ENCODE measurements at places on chromosomes 3 and 15. TPM values are rescaled to one million over a fixed set of nuclear protein-coding genes. Genes with fewer than 3 reads are reported as not detected.

DNA sequence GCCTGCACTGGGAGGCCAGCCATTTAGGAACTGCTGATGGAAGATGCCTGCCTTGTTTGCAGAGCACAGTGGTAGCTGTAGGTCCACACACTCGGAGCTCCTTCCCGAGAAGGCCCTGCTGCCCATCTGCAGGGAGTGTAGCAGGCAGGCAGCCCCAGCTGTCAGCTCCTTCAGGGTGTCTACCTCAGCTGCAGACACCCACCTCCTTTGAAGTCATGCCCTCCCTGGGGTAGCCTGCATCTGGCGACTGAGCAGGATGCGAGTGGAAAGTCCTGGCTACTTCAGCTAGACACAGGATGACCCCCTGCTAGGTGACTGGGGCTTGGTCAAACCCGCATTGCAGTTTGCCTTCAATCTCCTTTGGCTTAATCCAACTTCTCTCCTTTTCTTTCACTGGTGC lies 93.2 kb upstream of the TLE3 start:
- H3K4me1 ChIP-seq, result no peaks in the 10 kb centered on the region
- no peaks in the 10 kb centered on the region for H3K36me3 ChIP-seq
- no peak overlapping the region for H3K4me3 ChIP-seq
- no peaks in the 10 kb centered on the region for H3K27me3 ChIP-seq
- no peak for DNase-seq

DNA sequence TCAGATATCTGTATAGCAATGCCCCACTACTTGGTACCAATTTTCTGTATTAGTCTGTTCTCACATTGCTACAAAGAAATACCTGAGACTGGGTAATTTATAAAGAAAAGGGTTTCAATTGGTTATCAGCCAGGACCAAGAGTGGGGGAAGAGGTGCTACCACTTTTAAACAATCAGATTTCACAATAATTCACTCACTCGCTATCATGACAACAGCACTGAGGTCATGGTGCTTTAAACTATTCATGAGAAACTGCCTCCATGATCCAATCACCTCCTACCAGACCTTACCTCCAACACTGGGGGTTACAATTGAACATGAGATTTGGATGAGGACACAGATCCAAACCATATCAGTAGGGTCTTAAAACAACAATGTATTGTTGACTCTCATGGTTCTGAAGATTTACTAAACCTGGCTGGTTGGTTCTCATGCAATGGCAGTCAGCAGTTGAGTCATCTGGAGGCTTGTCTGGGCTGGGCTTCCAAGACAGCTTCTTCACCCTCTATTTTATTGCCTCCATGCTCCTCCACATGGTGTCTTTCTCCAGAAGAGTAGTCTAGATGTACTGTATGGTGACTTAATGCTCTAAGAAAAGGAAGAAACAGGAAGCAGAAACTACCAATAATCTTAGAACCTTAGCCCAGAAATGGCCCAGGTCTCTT lies 21.2 kb upstream of the TM4SF4 start:
- H3K4me3 ChIP-seq, result no peak overlapping the region
- no peaks in the 10 kb centered on the region for H3K27me3 ChIP-seq
- no peak overlapping the region for H3K27ac ChIP-seq

- no peaks in the 10 kb centered on the region for H3K4me1 ChIP-seq
- H3K27me3 ChIP-seq, result no peaks in the 10 kb centered on the region
- no peaks in the 10 kb centered on the region for H3K36me3 ChIP-seq
- no peak for DNase-seq
- no peak overlapping the region for H3K4me3 ChIP-seq
- H3K27ac ChIP-seq, result no peak overlapping the region
These were observed 364.9 kb upstream of the DPPA4 start for GRCh38 chr3:109702252-109702651.

DNA sequence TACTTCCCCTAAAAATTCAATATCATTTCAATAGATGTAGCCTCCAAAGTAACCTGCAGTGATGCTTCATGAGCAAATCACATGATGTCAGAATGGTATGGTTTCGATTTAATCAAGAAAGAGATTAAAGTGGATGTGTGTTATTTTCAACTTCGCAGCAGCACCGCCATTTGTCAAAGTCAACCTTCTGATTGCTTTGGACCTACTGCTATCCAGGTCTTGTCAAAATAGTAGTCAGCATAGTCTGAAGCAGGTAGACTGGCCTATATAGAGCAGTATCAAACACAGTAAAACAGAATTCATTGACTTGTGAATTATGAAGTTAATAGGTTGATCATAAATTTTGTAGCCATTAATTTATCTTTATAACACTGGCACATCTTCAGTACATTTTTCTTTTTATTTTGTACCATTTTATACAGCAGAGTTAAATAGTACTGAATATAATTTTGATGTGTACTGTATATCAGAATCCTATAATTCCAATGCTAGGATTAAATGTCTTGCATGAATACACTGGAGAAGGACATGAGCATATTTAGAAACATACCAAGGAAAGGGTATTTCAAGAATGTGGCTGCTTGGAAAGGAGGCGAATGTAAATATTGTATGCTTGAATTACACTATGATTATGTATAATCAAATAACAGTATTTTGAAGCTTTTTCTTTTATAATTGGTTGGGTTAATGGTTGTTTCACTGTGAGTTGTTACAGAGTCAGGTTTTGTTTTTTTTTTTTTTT lies 79.6 kb downstream of the CDIN1 start:
- H3K27ac ChIP-seq, result no peak overlapping the region
- no peaks in the 10 kb centered on the region for H3K27me3 ChIP-seq
- no peaks in the 10 kb centered on the region for H3K36me3 ChIP-seq
- no peaks in the 10 kb centered on the region for H3K4me1 ChIP-seq
- no peak overlapping the region for H3K4me3 ChIP-seq
- no peak for DNase-seq

DNA sequence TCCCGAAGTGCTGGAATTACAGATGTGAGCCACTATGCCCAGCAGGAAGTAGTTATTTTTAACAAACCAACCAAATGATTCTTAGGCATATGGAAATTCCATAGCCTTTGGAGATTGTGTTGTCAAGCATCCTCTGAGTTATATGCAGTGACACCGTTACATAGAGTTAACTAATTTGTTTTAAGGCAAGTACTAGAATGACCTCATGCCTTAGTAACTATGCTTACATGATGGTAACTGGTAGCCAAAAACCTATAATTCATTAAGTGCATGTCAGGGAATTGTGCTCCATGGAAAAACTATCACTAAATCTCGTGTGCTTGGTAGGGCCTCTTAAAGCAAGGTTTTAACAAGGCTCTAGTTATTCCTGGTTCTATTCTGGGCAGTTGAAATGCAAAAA lies 392.8 kb downstream of the TUSC7 start:
- H3K27me3 ChIP-seq, result no peaks in the 10 kb centered on the region
- DNase-seq, result no peak
- H3K4me3 ChIP-seq, result no peak overlapping the region
- no peaks in the 10 kb centered on the region for H3K36me3 ChIP-seq
- no peaks in the 10 kb centered on the region for H3K4me1 ChIP-seq
- H3K27ac ChIP-seq, result no peak overlapping the region

- no peak for DNase-seq
- no peak overlapping the region for H3K4me3 ChIP-seq
- no peak overlapping the region for H3K27ac ChIP-seq
- H3K4me1 ChIP-seq, result peaks cover 21% of the 10 kb centered on the region
- H3K27me3 ChIP-seq, result no peaks in the 10 kb centered on the region
- H3K36me3 ChIP-seq, result no peaks in the 10 kb centered on the region
These were observed 12.1 kb downstream of the SNAP23 start for GRCh38 chr15:42507514-42507913.

- H3K27ac ChIP-seq, result no peak overlapping the region
- H3K4me1 ChIP-seq, result no peaks in the 10 kb centered on the region
- H3K27me3 ChIP-seq, result no peaks in the 10 kb centered on the region
- no peak overlapping the region for H3K4me3 ChIP-seq
- no peaks in the 10 kb centered on the region for H3K36me3 ChIP-seq
These were observed 241.3 kb upstream of the SETMAR start for GRCh38 chr3:4061783-4062360.

GRCh38 chr3:148945116-148945515 lies 46.2 kb upstream of the GYG1 start:
- H3K27ac ChIP-seq, result no peak overlapping the region
- peaks cover 2% of the 10 kb centered on the region for H3K27me3 ChIP-seq
- no peak for DNase-seq
- no peaks in the 10 kb centered on the region for H3K4me1 ChIP-seq

GRCh38 chr3:170751899-170752293 lies 118.1 kb downstream of the RPL22L1 start:
- peaks cover 71% of the 10 kb centered on the region for H3K4me1 ChIP-seq
- DNase-seq, result no peak
- peak overlapping the region; percentile 95 for H3K27ac ChIP-seq
- no peaks in the 10 kb centered on the region for H3K27me3 ChIP-seq
- no peak overlapping the region for H3K4me3 ChIP-seq

DNA sequence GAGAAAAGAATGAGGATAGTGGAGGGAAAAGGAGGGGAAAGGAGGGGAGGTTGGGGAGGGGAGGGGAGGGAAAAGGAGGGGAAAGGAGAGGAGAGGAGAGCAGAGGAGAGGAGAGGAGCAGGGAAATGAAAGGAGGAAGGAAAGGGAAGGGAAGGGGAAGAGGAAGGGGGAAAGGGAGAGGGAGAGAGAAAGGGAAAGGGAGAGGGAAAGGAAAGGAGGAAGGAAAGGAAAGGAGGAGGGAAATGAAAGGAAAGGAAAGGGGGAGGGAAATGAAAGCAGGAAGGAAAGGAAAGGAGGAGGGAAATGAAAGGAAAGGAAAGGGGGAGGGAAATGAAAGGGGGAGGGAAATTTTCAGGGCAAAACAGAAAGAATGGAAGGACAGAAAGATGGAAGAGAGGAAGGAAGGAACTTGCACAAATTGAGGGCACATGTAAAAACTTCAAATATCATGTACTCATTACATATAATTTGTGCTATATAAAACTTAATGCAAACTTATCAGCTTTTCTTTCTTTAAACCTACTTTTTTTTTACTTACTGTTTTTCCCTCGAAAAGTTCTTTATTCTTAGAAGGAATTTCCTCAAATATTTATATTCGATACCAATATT lies 148.0 kb downstream of the ZBTB20 start:
- no peaks in the 10 kb centered on the region for H3K4me1 ChIP-seq
- no peak overlapping the region for H3K27ac ChIP-seq
- H3K27me3 ChIP-seq, result no peaks in the 10 kb centered on the region

DNA sequence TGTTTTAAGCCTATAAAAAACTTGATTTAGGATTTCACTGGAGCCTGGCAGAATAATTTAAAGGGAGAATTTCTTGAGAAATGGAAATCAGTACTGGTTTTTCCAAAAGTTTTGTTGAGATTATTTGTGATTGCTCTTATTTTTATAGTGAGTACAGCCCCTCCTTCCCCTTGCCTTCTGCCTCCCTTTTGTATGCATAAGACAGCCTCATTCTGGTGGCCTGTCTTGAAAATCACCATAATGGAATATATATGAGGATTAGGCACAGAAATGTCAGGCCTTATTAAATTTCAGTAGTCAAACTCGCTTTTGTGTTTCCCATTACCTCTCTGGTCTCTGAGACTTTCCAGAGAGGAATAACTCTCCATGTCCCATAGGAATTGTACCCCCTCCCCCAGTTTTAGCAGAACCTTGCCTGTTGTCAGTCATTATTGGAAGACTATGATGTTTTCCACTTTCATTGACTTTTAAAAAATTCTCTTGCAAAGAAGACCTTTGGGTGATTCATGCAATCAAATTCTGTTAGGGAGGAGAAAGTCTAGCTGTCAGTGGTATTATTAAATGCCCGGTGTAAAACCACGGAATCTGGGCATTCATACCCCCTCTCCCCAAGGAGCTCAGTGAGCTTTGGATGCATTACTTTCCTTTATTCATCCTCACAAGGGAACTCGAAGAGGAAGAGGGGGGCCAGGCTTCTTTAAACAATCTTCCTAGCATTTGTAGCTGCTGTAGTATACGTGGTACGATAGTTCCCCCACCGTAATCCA lies 171.6 kb upstream of the TSC22D2 start:
- H3K36me3 ChIP-seq, result no peaks in the 10 kb centered on the region
- no peaks in the 10 kb centered on the region for H3K27me3 ChIP-seq
- no peak overlapping the region for H3K27ac ChIP-seq
- peaks cover 34% of the 10 kb centered on the region for H3K4me1 ChIP-seq

- H3K27ac ChIP-seq, result peak overlapping the region; percentile 31
- H3K27me3 ChIP-seq, result no peaks in the 10 kb centered on the region
- DNase-seq, result peak; percentile 41
These were observed 65.5 kb downstream of the MEF2A start for GRCh38 chr15:99631255-99631654.

DNA sequence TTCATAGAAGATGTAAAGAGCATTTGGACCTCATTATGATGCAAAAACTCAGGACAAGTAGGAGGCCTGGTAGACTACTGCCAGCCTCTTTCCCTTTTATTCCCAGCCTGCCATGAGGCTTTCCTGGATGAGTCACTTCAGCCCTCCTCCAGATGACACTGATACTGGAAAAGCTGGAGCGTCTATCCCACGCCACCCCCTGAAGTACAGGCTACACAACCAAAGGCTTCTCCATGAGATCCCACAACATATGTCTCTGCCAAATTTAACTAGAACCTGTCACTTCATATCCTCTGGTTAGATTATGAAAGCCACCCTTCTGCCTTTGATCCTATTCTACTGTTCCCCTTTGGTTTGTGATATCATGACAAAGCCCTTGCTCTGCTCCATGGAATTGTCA lies 56.1 kb upstream of the CPNE4 start:
- H3K4me1 ChIP-seq, result no peaks in the 10 kb centered on the region
- H3K27ac ChIP-seq, result no peak overlapping the region
- H3K36me3 ChIP-seq, result no peaks in the 10 kb centered on the region
- no peak overlapping the region for H3K4me3 ChIP-seq
- no peaks in the 10 kb centered on the region for H3K27me3 ChIP-seq

DNA sequence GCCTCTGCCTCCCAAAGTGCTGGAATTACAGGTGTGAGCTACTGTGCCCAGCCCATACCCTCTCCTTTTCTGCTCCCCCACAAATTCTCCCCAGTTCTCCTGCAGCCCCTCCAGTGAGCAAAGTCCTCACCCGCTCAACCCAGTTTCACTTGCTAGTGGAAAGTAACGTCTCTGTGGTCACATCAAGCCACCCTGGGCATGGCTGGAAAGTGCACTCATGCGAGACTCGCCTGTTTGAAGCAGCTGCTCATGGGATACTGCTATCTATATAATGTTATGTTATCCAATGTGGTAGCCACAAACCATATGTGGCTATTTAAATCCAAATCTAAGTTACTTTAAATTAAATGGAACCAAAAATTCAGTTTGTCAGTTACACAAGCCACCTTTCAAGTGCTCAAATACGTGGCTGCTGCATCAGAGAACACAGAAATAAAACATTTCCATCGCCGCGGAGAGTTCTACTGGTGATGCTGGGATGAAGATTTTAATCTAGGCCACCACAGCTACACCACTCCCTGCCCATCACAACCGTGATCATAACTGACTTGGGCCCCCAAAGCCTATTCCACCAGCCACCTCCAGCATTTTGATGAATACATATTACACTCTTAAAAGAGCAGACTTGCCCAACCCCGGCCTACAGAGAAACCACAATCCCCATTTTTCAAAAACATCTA lies 119.4 kb downstream of the LIPC start:
- H3K4me1 ChIP-seq, result peaks cover 30% of the 10 kb centered on the region
- no peaks in the 10 kb centered on the region for H3K36me3 ChIP-seq
- H3K27me3 ChIP-seq, result no peaks in the 10 kb centered on the region
- no peak for DNase-seq

CDHR4 gene
- 0.19 TPM for polyA plus RNA-seq

PLA2G4D gene
- not detected for polyA plus RNA-seq

CCDC51 gene
- 11.3 TPM for polyA plus RNA-seq

CAPN3 gene
- polyA plus RNA-seq, result 3.9 TPM

IL16 gene
- 0.29 TPM for polyA plus RNA-seq

RETNLB gene
- polyA plus RNA-seq, result not detected

CYP8B1 gene
- not detected for polyA plus RNA-seq

ACAN gene
- polyA plus RNA-seq, result not detected

FRMD5 gene
- polyA plus RNA-seq, result 17.9 TPM

CLRN1 gene
- polyA plus RNA-seq, result not detected

TNIK gene
- polyA plus RNA-seq, result 10.9 TPM

VPS8 gene
- 13.7 TPM for polyA plus RNA-seq

Measured in endothelial cell of umbilical vein (primary cell).